ENCODE measurements at places on chromosomes 4 and X.
A peak's percentile ranks its signal among the peaks of the same experiment; 100 is the strongest.

DNA sequence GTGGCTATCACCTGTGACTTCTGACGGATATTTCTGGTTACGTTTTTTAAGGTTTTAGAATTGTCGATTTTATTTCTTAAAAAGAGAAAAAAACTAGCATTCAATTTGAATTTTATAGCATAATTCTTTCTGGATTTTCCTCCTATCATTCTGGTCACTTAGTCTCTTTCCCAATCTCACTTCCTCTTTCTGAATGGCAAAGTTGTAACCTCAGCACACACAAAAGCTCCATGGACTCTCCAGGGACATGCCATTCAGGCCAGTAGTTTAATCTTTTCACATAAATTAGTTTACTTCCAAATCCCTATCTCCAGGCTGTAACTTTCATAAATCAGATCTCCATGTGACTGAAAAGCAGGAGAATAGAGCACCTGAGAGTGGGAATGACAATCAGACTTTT, 110.7 kb downstream of the ARAP2 start:
- no peak for DNase-seq

DNA sequence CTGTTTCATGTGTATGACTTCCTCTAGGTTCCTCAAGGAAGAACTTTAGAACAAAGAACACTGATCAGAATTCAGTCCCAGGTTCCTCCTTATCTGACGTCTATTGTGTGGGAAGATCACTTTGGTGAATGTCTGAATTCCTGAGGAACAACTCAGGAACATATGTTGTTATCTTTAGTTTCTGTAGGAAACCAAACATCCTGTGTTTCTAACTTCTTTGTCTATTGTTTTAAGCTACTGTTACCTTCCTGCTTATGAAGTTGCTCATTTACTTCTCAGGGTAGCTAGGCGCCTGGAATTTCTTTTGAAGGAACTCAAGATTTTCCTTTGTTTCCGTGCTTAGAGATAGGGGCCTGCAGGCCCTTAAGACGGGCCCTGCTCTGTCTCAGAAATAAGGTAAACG, 46.2 kb downstream of the MAGEB5 start:
- no peak for DNase-seq

GRCh38 chr4:1676605-1677525, 7.2 kb downstream of the FAM53A start:
- no peak for DNase-seq

DNA sequence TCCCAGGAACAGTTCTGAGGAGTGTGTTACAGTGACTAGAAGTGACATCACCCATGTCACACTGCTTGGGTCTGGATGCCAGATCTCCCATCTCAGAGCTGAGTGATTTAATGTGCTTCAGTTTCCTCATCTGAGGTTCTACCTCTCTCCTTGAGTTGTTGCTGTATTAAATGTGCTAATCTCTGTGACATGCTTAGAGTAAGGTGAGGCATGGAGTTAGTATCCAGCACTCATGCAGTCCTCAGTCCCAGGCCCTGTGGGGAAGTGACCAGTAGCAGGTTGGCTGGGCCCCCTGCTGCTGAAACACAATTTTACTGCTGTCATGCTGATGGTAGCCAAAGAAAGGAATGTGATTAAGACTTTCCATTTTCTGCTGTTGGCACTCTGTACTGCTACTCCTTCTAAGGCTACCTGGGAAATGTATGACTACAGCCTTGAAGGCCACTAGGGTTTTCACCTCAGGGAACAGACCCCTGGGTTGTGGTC, 639.6 kb downstream of the MID1IP1 start:
- no peak for DNase-seq

DNA sequence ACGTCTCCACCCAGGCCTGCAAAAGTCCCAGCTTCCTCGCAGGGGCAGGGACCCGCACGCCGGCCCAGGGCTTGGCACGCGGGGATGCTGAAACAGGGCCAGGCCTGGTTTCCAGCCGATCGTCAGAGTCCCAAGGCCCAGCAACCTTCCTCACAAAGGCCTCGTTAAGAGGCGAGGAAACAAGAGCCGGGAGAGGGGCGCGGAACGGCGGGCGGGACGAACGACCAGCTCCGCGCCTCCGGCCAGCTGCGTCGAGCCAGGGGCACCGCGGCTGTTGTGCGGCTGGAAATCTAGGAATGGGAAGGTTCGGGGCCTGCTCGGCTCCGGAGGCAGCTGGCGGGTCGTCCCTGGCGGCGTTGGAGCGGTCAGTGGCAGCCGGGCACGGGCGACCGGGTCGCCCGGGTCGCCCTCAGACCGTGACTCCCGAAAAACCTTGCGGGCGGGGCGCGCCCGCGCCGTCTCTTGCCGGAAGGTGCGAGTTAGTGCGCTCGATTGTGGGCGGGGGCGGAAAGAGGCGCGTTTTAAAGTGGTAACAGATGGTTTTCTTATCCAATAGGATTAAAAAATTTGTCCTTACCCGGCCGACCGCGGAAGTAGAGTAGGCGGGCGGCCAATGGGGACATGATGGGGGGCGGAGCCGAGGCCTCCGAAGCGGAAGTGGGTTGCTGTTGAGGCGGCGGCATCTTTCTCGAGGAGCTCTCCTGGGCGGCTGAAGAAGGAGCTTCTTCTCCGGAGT, at the start of gene RNF4:
TSS of gene RNF4 (plus strand) at position 651 of the 736 bp plus-strand sequence. CDS start 21,388 bp downstream, outside the sequence.
- DNase-seq, result peak; percentile 97

Data from CD4-positive, alpha-beta T cell treated with Interleukin-4 for 1 hour (primary cell).